ENCODE measurements at places on chromosomes 7 and 10.

- no peak for DNase-seq
These were observed 47.6 kb downstream of the ZRANB1 start for GRCh38 chr10:124989526-124989925.

DNA sequence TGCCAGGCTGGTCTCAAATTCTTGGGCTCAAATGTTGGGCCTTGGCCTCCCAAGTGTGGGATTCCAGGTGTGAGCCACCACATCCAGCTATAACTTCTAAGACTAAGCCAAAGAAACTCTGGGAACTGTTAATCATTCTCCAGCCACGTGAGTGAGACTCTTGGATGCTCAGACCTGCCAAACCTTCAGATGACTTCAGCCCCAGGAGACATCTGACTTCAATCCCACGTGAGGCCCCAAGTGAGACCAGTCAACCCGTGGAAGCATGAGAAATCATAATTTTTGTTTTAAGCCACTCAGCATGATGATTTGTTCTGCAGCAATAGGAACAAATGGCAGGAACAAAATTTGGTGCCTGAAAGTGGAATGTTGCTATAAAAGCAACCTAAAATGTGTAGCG is 4.3 kb upstream of the PCBD1 start:
- DNase-seq = no peak

- peak; percentile 44 for DNase-seq
These were observed 5.2 kb upstream of the GATA3 start for GRCh38 chr10:8049045-8049864.

DNA sequence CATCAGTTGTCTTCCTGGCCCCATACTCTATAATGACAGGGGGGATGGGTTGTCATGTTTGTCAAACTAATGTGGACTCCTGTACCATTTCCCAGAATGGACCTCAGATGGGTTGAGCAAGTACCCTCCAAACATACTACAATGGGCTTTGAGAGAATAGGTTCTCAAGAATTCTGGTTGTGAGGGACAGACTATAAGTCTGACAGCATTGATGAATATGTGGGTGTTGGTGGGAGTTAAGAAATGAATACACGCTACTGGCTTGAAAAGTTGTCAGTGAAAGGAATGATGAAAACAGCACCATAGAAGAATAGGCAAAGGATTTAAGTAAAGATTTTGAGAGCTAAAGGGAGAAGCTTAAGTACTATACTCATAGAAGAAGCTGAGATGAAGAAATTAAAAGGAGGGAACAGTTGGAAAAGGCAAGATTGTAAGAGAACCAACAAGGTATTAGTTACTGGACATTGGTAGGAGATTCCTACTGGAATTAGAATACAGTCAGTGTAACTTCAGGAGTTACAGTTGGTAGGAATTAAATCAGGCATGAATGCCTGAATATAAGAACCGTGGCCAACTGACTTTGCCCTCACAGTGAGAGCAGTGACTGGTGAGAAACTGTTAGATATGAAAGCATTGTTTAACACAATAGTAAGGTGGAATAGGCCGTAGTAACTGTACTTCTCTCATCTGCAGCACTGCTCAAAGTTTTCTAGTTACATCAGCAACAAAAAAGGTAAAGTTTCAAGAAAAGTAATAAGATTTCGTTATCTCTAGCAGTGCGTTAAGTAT is 86.3 kb downstream of the LCOR start:
- DNase-seq = no peak

DNA sequence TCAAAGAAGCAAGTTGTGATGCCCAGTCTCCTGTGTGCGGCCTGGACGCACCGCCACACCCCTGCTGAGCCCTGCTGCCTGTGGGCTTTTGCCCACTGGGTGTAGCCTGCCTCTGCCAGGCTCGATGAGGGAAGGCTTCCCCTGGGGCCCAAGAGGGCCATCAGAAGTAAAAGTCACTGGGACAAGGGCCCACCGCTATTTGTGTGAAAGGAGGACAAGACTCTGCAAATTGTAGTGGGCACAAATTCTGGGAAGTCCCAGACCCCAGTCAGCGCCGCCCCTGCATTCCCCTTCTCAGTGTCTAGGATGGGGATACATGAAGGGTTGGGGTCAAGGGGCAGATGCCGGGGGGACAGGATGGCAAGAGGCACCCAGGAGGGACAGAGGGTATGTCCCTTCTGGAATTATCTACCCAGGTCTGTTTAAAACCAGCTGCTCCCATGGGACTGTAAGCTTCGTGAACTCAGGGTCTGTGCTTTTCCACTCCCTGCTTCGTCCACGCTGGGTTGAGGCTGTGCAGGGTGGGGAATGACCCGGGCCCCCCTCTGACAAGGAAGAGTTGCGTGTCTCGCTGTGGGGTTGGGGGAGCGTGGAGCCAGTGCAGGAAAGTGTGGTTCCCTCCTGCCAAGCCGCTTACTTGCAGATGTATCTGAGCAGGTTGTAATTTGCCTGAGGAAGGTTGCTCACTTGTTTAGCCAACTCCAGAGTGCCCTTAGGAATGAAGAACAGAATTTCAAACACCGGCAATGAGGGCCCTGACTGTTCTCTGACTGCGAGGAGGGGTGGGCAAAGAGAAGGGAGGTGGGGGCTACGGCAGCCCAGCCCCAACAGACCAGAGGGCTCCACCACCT is 147.2 kb downstream of the MAPK8 start:
- no peak for DNase-seq

GRCh38 chr7:137342265-137342664 is 1.3 kb downstream of the PTN start:
- no peak for DNase-seq

DNA sequence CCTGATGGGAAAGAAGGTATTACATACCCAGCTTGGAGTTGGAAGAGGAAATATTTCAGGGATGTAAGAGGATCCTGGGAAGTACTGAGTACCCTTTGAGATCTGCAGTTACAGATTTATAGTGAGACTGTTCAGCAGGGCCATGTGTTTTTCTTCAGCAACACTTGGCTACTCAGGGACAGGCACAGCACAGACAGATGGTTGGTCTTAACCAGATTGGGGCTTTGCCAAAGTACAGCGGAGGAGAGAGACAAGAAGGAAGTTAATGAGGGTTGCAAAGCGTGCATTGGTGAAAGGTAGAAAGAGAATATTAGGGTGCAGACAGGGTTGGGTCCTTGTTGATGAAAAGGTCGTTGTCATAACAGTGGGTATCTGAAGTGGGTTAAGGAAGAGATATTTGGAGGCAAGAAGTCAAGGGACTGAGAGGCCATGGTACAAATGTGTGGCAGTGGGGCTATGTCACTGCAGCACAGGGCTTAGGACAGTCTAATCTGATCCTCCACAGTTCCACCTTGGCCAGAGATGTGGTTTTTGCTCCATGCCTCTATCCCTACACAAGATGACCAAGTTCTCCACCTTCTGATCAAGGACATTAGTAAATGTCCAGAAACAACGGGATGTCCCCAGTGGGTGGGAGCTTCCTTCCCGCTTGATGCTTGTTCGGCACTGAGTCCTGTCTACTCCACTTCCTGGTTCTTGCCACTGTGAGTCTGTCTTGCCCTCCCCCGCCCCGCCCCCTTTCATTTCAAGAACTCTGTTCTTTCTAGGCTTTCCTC is 18.9 kb upstream of the DNAJC1 start:
- no peak for DNase-seq

DNA sequence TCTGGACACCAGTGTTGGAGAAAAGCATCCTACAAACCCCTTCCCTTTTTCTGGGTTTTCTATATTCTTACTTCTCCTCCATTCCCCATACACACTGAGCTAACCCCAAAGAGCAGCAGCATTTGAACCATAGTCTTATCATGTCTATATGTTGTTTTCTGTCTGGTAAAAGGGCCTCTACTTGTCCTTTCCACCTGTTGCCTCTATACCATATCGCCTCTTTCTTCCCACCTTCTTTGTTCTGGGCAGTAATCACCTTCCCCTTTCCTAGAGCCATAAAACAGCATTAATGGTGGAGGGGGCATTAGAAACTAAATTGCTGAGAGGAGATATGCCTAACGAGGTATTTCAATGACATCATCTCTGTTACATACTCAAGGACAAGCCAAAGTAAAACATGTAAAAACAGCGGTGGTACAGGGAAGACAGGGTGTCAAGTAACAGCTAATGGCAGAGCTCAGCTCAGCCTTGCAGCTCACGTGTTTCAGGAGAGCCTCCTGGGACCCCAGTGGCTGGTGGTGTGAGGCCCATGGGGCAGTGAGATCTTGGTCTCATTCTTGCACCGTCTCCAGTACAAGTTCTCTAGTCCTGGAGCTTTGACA is 20.6 kb downstream of the NPY start:
- DNase-seq = no peak

- no peak for DNase-seq
These were observed 75.7 kb upstream of the ASAH2 start for GRCh38 chr10:50326757-50327701.
